Activated CD4-positive, alpha-beta T cell treated with anti-CD3 and anti-CD28 coated beads, Interleukin-2, Interleukin-6, amounts not matched to agents 100 ng/mL and 50 ng/mL, durations not matched to agents 16 hours and 8 hours (primary cell): ENCODE measurements at places on chromosomes 1 and 21.

- DNase-seq = no peak
Observed at GRCh38 chr1:184299406-184299790, 87.4 kb upstream of the C1orf21 start.

DNA sequence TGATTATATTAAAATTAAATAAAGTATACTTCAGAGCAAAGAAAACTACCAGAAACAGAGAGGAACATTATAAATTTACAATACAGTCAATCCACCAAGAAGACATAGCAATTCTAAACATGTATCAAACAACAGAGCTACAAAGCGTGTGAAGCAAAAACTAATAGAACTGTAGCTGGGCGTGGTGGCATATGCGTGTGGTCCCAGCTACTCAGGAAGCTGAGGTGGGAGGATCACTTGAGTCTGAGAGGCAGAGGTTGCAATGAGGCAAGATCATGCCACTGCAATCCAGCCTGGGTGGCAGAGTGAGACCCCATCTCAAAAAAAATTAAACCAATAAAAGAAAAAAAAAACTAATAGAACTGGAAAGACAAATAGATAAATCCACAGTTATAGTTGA, 12.3 kb downstream of the CCDC185 start:
- DNase-seq = no peak

GRCh38 chr1:232932486-232933425, 17.7 kb upstream of the NTPCR start:
- DNase-seq = no peak

DNA sequence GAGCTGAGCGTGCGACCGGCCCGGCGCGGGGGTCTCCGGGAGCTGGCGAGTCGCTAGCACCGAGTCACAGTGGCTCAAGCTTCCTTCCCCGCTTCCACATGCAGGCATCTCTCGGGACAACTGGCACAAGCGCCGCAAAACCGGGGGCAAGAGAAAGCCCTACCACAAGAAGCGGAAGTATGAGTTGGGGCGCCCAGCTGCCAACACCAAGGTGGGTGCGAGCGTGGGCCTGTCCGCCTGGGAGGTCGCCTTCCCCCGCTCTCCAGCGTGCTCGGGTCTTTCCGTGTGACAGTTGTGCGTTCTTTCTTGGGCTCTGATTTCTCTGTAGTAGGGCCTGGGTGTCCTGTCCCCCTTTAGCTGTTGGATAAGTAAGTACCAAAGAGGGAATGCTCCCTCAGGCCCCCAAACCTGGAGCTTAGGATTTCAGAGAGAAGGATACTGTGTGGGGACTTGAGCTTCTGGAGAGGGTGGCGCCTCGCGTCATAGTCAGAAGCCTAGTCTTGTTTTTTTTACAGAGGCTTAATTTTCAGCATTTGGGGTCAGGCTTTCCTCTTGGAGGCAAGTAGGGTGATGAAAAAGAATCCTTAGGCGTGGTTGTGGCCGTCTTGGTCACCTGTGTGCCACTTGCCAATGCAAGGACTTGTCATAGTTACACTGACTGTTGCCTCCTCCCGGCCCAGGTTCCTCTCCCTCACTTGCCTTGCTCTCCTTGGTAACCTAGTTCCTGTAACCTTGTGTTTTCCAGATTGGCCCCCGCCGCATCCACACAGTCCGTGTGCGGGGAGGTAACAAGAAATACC, 790 bp downstream of the RPS8 start:
- peak; percentile 50 for DNase-seq

DNA sequence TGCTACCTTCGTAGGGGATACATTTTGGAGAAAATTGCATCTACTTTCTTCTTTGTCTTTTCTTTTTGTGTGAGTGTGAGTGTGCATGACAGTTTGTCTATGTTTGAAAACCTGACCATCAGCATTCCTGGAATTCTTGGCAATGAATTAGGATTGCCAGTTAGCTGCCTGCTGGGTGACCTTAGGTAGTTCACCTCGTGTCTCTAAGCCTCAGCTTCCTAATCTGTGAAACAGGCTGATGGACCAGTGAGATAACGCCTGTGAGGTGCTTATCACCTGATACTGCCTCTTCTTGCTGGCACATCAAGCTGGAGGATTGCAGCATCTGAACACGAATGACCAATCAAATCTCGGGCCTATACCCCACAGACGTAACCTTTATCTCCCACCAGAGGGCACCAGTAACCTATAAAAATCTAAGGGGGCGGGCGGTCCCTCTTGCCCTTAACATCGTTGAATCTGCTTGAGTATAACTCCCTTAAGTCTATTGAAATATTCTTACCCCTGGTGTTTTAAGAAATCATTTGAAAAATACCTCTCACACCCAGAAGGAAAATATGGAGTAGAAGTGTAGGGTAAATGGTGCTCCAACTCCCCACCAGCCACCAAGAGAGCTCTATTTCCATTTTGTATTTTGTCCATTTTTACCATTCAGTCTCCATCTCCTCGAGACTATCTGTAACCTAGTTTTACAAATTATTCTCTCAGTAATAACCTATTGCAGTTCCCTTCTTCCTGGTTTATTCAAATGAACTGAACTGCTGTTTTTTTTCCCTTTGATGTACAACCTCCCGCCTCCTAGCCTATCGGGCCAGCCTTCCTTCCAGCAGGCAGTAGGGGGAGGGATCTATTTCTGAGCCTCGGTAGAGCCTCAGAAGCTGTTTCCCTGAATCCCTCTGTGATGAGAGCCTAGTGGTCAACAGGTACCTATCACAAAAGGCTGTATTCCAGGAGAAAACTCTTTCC, 49.7 kb downstream of the MDM4 start:
- peak; percentile 80 for DNase-seq

DNA sequence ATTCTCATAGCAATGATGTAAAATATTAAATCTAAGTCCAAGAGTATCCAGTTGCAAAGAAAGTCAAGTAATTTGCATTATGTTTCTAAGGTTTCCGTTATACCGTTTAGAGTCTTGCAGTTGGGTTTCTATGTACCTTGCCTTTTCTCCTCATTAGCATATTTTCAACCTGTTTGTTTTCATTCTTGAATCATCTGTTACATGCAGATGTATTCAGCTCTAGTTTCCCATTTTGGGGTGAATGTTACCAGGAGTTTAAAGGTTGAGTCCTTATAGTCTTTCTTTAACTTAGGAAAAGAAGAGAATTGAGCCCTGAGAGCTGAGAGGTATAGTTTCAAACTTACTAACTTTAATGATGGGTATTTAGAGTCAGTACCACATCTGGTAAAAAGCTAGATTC, 139.9 kb downstream of the NFIA start:
- DNase-seq = no peak

- DNase-seq = no peak
Observed at GRCh38 chr21:41139275-41139674, 28.7 kb upstream of the BACE2 start.

DNA sequence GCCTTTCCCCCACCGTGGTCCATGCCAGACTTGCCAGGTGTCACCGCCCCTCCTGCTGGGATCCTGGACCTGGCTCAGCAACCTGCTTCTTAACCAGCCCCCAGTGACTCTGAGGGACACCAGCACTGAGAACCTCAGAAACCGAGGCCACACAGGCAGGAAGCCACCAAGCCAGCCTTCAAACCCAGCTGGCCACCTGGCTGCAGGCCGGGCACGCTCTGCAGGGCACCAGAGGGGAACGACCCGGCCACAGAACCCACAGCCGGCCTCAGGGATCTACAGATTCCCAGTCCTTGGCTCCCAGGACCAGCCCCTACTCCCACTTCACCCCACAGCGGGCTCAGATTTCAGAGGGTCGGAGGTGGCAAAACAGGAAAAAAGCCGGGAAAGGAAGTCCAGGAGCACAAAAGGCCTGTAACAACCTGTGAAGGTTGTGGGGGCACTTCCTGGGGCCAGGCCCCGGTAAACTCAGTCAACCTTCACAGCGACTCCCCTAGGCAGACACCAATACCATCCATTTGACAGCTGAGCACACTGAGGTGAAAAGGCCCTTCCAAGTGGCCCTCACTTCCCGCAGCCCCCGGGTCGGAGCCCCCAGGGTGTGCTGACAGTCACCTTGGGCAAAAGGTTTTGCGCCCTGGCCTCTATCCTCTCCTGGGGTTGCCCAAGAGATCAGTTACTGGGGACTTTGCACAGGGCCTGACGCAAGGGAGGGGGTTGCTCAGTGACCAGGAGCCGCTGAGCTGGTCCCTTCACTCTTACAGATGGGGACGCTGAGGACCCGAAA, 14.1 kb downstream of the RUNX3 start:
- DNase-seq = no peak

- no peak for DNase-seq
Observed at GRCh38 chr1:5559078-5559477, 433.1 kb downstream of the NPHP4 start.
